CD4-positive, CD25-positive, alpha-beta regulatory T cell (primary cell): ENCODE measurements at places on chromosomes 16 and 17.

DNA sequence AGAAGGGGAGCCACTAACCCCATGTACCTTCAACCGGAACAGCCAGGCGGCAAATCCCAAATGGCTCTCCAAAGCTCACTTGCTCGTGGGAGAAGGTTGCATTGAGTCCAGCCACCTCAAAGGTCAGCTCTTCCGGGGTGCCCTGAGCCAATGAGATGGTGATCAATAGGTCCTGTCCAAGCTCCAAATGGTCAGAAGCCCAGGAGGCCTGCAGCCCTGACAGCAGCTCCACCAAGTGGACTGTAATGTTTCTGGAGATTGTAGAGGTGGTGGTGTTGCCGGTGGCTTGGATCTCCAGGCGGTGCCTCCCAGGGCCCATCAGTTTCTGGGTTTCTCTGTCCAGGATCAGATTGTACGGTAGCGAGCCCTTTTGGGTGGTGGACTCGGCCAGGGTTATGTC, 39.9 kb upstream of the BCO1 start:
- no peak for DNase-seq

DNA sequence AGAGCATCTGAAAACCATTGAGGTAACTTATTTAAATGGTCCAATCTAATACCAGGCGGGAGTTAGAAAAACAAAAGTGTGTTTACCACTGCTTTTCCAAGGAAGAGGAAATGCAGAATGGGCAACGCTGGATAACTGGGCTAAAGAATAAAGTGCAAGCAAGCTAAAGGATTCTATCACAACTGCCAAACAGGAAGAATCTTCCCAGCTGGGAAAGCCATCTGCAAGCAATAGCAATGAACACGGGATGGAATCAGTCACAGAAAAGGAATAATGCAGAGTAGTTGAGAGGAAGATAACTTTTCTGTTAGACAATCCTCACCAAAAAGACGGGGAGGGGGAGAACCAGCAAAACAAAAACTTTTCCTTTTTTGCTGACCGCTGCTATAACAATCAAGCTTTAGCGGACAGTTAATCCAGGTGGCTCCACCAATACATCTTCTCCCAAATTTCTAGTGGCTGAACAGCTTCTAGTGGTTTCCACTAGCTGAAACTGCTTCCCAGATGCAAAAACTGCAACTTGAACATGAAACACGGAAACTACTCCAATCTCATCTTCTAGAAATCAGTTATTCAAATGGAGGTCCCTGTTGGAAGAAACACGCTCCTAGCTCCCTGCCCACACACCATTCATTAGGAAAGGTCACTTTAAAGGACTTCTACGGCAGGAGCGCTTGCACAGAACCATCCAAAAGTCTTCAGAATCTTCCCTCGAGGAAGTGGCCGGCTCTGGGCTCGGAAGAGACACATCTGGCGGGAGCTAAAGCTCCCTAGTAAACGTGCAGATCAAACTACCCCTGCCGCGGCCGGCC, 929 bp downstream of the TMEM11 start:
- peak; percentile 2 for DNase-seq

DNA sequence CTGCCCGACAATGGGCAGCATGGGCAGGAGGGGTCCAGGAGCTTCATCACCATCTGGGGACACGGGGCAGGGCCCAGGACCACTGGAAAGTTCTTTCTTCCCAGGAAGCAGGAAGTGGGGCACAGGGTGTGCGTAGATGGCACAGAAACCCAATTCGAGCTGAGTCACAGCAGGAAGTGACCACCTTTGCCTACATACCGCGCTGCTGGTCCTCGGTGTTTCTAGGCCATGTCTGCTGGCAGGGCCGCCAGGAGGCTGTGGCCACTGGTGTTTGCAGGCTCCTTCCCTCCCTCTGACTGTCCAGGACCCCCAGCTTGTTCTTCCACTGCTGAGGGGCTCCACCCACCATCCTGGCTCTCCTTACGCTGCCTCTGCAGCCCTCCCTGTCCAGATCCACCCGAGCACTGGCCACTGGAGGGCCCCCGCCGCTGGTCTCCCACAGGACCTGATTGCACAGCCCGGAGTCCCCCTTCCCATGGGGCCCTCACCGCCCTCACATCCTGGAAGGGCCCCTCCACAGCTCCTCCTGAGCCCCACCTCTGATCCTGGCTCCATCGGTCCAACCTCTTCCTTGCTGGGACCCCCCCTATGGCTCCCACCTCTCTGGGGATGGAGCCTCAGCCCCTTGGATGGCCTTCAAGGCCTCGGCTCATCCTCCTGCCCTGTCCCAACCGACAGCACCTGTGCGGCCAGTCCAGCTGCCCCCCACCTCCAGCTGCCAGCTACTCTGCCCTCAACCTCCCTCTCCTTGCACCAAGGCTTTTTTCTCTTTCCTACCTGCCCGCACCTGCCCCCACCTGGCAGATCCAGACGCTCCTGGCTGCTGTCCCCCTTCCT, 14.5 kb upstream of the RASD1 start:
- no peak for DNase-seq

DNA sequence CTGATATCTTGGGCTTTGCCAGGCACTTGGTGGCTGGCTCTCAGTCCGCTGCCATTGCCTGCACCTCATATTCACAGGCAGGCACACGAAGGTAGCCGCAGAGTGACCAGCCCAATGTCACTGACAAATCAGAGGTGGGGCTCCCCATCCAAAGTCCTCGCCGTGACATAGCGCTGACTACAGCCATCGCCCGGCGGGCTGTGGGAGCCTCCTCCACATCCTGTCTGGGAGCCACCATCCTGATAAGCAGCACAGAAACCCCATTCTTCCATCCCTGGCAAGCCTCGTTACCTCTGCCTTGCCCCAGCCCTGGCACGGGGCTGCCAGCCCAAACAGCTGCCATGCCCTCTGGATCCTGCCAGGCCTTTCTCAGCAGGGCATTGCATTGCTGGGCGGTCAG, 437.8 kb downstream of the SLC39A11 start:
- no peak for DNase-seq

- no peak for DNase-seq
These were observed 17.1 kb downstream of the LIG3 start for GRCh38 chr17:34997355-34997862.

GRCh38 chr17:73376636-73377035, 64.8 kb upstream of the CDC42EP4 start:
- DNase-seq: no peak

DNA sequence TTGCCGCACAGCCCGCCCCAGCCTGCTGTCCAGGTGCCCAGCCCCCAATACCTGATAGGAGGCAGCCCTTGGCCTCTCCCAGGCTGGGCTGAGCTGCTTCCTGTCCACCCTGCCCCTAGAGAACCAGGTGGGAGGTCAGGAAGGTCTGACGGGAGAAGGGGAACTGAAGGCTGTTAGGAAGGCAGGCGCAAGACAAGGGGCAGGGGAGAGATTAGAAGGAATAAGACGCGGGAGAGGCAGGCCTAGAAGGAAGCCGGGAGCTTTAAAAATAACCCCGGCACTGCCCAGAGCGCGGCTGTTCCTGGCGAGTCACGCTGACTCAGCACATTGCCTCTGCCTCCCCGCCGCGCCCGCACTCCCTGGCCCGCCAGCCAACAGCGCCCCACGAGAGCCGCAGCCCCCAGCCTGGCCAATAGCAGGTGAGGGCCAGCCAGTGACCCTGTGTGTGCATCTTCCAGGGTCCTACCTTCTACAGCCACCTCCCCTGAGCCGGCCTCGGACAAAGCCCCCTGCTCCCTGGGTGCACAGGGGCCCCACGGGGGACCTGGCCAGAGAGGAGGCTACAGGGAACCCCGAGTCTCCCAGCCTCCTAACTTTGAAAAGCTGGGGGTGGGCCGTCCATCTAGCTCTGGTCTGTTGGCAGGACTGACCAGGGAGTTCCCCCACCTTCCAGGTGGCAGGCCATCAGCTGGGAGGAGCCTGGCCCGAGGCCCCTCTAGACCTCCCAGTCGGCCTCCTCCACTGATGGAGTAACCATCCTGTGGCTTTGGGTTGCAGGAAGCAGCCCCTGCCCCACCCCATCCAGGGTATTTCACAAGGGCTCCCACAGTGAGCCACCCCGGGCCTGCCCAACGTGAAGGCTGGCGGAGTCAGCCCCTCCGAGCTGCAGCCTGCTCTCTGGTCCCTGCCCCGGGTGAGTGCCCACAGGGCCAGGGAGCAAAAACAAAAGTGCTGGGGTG, 4.0 kb downstream of the MAFG start:
- DNase-seq: no peak

DNA sequence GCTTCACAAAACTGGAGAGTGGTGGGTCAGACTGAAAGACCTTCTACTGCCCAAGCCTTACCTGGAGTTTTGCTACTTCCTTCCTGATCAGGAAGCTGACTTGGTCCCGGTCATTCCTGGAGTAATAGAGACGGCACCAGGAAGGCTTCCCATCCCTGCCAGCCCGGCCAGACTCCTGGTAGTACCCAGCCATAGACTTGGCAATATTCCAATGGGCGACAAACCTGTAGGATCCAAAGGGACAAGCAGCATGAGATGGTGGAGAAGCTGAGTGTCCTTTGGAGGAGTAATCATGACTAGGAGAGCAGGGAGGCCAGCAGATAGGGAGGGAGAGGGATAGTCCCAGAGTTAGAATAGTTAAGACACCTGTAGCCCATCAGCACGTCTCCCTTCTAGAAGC, 8.7 kb downstream of the RECQL5 start:
- DNase-seq: no peak

- DNase-seq: no peak
These were observed 32.2 kb upstream of the CHMP6 start for GRCh38 chr17:80959330-80960036.
